ENCODE measurements at places on chromosomes 12 and 14.

DNA sequence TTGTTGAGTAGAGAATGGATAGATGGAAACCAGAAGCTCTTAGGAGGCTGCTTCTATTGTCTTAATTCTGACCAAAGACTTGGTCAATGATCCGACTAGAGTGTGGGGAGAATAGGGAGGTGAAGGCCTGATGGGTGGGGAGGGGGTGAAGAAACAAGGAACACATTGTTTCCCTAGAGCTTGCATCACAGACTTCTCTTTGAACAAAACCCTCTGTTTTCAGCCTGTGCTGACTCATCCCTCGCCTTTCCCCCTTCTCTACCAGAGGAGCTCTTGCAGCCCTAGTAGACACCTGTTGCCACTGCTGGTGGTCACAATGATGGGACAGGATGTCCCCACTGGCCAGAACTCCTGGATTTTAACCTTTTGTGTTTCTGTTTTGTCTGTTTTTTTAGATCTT, 46.8 kb upstream of the CISTR start:
- no peak for DNase-seq

- peak; percentile 60 for DNase-seq
Measured at GRCh38 chr12:54214553-54215406, 26.0 kb upstream of the SMUG1 start.

DNA sequence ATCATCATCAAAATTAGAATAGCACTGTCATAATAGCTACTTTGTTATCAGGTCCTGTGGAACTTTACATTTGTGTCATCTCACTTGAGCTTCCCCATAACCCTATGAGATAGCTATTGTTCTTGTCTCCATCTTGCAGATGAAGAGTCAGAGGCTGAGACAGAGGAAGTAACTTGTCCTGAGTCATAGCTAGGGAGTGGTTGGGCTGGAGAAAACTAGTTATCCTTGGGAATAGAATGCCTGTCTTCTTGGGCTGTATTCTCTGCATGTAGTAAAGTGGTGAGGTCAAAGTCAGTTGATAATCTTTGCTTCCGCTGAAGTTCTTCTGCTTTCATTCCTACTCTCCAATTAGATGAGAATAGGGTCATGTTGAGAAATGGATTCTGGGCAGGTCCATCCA, 117.0 kb downstream of the SMOC1 start:
- DNase-seq = no peak

- no peak for DNase-seq
Measured at GRCh38 chr12:1853716-1854115, 33.4 kb downstream of the LRTM2 start.

DNA sequence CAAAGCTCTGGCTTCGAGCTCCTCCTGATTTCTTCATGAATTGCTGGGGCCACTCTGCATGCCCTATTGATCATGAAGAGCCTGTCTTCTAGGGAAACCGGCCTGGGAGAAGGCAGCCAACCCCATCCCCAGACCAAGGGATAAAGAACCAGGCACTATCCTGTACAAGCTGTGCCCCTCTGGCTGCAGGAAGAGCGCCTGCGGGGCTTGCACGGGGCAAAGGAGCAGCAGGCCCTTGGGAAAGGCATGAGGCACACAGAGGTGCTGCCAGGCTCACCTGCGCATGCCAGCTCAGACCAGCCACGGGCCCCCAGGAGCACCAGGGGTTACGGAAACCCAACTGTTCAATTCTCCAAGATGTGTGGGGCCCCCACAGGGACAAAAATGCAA, 2.1 kb downstream of the ITPK1 start:
- no peak for DNase-seq

Measured in AG04450 (cell line).